ENCODE measurements at places on chromosomes 3 and 15.

DNA sequence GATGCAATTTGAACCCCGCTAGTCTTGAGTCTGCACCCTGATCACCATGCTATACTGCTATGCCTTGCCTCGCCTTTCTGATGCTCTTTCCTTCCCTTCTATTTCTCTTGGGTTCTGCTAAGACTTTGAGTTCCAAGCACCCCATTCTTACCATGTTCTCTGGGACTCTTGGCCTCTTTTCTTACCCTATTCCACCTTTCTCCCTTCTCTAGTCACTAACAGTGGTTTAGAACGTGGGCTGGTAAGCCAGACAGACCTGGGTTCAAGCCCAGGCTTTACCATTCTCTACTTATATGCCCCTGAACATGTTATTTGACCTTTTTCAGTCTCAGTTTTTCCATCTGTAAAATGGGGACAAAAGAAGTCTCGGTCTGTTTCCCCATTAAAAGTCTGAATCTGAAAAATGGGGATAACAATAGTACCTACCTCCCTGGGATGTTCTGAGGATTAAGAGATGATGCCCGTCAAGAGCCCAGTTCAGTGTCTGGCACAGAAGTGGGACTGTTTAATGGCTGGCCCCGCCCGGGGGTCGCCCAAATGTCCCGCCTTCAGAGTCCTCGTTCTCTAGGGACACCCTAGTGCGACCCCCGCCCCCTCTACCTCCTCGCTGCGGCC is 376 bp downstream of the TADA3 start:
- DNase-seq = no peak

- DNase-seq = no peak
These were observed 4.5 kb upstream of the SSUH2 start for GRCh38 chr3:8648909-8649741.

GRCh38 chr15:50751394-50751793 is 14.1 kb downstream of the SPPL2A start:
- DNase-seq = no peak

DNA sequence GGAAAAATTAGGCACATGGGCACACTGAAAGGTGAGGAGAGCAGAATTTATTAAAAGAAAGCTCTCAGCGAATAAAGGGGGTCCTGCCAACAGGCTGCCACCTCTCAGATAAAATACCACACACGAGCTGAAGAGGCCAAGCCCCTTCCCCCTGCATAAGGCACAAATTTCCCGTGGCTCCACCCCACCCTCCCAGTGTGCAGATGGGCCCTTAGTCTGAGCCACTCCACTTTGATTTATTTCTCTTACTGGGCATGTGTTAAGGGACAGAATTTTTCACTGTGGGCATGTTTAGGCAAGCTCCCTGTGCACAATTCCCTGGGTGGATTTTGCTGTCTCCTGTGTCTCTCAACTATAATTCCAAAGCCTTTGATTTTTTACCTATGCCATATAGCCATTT is 409.8 kb downstream of the TBL1XR1 start:
- DNase-seq = no peak

DNA sequence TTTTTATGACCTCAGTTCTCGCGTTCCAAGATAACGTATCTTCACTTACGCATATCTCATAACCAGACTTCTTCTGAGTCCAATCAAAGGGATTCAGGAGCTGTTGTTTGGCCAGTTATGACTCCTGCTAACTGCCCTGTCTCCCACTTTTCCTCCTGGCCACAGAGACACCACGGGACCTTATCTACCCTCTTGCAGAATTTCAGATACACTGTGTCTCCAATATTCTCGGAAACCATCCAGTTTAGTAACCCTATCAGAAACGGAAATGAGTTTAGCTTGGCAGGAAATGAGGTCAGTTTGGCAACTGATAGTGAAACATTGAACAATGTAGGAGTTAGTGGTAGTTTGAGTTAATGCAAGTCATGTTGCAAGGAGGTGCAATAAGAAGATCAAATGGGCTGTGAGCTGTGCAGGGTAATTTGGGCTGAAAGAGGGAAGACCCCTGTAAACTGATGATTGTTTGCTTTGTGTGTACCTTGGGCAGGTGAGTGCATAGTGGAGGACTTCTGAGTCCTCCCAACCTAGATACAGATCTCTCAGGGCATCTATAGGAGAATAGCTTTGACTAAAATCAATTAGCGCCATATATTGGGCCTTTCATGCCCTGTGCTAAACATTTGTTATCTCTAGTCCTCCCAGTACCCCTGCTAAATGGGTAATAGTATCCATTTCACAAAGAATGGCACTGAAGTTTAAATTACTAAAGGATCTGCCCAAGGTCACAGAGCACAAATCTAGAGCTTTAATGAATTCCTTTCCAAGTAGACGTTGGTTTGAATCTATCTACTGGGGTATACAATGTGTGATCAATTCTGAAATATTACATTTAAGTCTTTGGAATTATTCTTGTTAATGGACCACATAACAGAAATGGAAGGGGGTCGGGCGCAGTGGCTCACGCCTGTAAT is 41.3 kb upstream of the PIK3CB start:
- no peak for DNase-seq

GRCh38 chr3:43865887-43866528 is 175.3 kb downstream of the ABHD5 start:
- DNase-seq = no peak

GRCh38 chr3:127820221-127820825 is 2.0 kb downstream of the MGLL start:
- peak; percentile 90 for DNase-seq

DNA sequence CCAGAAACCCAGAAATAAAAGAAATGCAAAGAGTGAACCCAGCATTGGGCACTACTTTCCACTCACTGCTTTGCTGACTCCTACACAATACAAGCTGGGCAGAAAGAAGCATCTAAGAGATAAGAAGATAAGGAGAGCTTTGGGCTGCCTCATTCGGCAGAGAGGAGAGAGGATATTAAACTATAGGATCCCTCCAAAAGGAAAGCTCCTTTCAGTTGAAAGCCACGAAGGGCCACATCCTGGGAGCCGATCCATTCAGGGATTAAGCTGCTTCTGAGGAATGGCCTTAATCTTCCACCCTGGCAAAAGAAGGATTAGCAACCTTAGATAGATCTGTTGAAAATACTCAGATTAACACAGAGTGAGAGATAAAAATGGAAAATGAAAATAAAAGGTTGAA is 274.9 kb upstream of the PPP2R3A start:
- no peak for DNase-seq

DNA sequence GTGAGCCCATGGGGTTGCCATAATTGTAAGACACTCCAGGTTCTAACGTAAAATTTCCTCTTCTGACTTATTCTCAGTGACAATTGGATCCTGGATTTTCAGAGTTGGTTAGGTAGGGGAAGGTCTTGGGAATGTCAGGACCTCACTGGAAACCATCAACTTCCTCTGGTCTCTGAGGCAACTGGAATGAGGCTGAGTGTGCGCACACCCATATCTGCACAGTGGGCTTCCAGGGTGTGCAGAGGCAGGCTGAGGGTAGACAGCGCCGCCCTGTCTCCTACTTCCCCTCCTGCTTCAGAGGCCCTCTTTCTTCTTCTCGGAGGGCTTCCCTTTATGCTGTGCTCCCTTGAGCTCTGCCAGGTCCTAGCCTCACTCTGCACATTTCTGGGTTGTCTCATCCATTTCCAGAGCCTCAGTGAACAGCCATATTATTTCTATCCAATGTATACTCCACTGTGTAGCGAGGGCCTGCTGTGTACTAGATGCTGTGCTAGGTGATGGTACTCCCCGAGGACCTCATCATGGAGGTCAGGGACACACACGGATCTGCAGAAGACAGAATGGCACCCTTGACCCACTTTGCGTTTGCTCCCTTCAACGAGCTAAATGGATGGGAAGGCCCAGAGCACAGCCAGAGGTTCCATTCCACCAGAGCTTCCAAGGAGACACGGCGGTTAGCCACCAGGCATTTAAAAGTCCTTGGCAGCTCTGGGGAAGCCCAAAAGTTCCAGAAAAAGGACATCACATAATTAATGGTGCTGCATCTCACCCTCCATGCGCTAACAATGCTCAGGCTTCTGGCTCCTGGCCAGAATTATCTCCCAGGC is 18.3 kb downstream of the ACAA1 start:
- DNase-seq = no peak

DNA sequence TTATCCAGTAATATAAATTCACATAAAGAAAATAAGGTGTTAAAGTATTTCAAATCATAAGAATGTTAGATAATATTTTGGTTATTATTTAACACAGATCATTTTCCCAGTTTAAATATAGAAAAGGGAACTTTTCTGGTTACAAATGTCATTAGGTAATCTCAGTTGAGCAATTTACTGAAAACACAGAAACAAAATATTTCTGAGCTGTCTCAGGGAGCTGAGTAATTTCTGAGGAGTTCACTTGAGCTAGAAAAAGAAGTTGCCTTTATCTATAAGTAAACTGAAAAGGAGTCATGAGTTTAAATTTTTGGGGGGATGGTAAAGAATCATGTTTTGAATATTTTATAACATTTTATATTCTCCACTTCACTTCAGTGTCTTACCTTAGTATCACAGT is 855.4 kb upstream of the ARPP21 start:
- no peak for DNase-seq

DNA sequence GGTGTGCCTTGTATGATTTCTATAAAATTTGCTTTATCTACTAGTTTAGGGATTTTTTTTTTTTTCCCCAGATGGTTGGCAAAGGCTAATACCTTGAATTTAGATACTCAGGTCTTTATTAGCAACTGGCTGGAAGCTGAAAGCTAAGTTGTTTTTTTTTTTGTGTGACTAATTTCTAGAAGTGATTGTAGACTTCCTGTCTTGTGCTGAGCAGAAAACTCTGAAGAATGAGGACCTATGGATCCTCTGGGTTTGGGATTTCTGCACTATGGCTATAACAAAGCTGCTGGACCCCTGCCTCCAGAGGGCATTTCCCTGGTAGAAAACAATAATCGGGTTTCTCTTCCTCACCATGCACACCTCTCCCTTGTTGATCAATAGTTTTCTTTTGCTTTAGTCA is 10.0 kb downstream of the ARIH2 start:
- no peak for DNase-seq

GRCh38 chr3:42195879-42196330 is 70.1 kb downstream of the CCK start:
- DNase-seq = no peak

DNA sequence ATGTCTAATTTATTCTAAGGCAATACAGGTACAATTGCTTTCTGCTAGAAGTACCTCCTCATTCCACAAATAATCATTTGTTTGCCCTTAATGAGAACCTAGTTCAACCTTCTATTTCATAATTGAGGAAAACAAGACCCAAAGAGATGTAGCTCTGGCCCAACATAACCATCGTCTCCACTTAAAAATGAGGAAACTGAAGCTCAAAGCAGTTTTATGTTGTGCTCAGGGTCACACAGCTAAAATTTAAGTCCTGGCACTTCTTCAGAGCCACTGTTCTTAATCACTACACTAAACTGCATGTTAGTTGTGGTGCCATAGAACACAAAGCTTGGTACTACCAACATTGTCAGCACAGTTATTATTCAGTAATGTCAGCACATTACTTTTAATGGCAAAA is 108.0 kb downstream of the SERPINI1 start:
- DNase-seq = no peak

DNA sequence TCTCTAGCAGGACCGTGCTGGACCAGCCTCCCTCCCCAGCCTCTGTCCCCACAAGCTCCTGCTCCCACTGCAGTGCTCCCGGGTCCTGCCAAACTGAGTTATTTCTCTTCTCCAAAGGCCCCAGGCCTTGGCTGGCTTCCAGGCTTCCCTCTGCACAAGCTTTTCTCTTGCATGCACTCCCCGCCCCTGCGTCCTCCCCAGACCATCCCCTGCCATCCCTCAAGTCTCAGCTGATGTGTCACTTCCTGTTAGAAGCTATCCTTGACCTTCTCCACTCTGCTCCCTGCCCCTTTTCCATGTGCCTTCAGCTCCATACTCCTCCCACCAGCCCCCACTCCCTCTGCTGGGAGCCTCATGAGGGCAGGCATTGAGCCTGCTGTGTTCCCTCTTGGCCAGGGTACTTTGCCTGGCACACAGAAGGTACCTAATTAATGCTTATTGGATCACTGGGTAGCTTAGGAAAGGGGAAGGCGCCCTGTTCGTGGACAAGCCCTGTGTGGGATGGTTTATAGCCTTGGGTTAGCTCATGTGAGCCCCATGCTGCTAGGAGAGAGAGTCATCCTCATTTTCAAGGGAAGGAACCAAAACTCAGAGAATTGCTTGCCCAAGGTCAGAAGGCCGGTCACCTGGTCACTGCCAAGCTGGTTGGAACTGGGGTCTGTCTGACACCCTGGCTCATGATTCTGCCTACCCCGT is 56.4 kb downstream of the FEM1B start:
- DNase-seq = no peak

GRCh38 chr3:58666683-58667082 is at the start of gene FAM3D:
Gene FAM3D, minus strand, starts transcription at chr3:58666774. Its CDS starts 11,211 bp downstream, at chr3:58655563.
- DNase-seq = peak; percentile 55

DNA sequence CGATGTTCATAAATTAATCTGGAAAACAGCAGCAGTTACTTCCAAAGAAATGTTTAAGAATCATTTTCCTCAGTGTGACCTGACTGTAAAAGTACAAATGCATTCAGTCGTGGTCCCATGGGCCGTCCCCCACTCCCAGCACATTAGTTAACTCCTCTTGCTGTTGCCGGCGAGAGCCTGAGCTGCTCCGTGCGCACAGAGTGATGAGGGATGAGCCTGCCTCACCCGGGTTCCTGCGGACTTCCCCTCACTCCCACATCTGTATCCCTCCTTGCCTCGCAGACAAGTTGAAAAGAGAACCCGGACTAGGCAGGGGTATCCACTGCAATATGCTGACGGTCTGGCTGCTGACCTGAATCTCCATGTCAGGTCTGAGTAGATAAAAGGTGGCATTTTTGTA is 861.7 kb upstream of the NR2F2 start:
- DNase-seq = no peak

GRCh38 chr3:11697701-11698100 is 54.0 kb upstream of the VGLL4 start:
- no peak for DNase-seq

DNA sequence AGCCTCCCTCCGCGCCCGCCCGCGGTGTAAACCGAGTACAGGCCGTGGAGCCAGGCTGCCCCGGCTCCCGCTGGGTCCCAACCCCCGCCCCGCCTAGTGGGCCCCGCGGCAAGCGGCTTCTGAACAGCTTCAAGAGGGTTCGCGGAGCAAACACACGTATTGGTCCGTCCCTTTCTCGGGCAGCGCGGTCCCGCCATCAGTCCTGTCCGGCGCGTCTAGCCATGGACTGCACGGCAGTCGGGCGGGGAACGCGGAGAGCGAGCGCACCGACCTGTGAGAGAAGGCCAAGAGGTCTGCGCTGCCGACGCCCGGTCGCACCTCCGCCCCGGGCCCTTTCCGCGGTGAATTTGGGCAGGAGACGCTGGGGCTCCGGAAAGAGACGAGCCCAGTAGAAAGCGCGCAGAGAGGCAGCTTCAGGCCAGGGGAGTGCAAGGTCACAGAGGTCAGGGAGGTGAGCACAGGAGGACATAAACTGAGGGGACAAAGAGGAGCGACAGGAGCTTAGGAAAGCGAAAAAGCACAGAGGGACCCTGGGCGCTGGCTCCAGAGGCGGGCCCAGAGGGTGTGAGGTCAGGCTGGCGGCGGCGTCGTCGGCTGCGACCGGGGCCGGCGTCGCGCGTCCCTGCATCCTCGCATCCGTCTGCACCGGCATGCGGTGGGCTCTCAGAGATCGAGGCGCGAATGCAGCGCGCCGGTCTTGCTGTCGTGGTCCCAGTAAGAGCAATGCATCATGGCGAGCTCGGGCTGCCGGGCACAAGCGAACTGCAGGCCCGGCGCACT is 1.8 kb downstream of the FOXL2 start:
- peak; percentile 45 for DNase-seq
